ENCODE measurements at places on chromosomes 6 and 20.

- DNase-seq: no peak
These were observed 7.4 kb downstream of the TMEM14C start for GRCh38 chr6:10730254-10730653.

- no peak for DNase-seq
These were observed 172.1 kb upstream of the ARG1 start for GRCh38 chr6:131400779-131401496.

DNA sequence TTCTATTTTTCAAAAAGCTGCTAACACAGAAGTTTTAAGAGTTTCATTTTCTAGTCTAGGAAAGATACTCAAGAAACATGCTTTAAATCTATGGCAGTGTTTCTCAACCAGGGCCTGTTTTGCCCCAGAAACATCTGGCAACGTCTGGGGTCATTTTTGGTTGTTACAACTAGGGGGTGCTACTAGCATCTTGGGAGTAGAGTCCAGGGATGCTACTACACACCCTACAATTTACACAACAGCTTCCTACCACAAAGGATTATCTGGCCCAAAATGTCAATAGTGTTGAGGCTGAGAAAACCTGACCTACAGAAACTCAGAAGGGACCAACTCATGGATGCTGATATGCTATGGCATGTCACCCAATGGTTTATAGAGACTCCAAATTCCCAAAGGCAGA is 24.4 kb downstream of the SERAC1 start:
- no peak for DNase-seq

DNA sequence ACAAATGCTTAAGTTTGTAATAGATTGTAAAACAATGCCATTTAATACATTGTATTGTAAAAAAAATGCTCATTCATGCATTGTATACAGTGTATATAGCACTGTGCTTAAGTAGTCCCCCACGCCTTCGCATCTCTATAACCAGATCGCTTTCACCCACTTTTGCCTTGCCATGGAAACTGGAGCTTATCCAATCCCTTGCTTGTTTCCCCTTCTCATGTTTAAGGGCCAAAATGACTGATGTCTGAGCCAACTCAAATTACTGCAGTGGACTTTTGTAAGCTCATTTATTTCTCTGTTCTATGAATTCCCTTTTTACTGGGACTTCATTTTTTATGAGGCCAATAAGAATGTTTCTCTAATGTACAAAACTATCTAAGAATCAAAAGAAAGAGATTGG is 730.9 kb upstream of the GJE1 start:
- no peak for DNase-seq

GRCh38 chr6:168649209-168649608 is 208.2 kb downstream of the SMOC2 start:
- DNase-seq: no peak

DNA sequence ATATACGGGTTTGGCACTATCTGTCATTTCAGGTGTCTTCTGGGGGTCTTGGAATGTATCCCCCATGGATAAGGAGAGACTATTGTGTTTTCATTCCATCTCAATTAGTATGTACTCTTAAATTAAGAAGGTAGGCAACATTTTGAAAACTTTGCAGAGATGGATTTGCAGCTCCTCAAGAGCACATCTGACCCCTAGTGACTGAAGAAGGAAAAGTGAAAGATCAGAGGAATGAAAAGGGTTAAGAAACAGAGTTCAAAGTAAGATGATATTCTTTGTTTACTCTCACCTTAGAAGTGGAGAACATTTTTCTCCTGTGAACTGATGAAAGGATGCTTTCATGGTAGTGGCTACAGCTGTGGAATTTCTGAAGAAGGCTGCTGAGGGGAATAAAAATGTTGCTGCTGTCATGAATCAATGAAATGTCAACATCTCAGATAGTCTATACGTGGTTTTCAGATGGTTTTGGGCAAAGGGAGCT is 41.5 kb downstream of the SH3BGRL2 start:
- no peak for DNase-seq

- DNase-seq: no peak
These were observed 237.0 kb upstream of the CEP162 start for GRCh38 chr6:84464471-84464870.

DNA sequence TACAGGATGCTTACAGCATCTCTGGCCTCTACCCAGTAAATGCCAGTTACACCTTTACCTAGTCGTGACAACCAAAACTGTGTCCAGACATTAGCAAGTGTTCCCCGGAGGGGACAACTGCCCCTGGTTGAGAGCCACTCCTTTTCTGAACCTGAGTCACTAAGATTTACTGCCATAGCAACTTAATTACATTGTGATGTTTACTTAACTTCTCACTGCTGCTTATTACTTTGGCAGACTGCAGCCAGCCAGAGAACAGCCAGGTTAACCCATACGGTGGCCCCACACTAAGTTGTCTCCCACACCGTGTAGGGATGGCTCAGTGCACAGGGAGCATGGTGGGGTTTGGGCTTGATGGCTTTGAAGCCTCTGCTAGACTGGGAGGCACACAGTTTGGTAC is 204.7 kb upstream of the SULF2 start:
- DNase-seq: no peak

DNA sequence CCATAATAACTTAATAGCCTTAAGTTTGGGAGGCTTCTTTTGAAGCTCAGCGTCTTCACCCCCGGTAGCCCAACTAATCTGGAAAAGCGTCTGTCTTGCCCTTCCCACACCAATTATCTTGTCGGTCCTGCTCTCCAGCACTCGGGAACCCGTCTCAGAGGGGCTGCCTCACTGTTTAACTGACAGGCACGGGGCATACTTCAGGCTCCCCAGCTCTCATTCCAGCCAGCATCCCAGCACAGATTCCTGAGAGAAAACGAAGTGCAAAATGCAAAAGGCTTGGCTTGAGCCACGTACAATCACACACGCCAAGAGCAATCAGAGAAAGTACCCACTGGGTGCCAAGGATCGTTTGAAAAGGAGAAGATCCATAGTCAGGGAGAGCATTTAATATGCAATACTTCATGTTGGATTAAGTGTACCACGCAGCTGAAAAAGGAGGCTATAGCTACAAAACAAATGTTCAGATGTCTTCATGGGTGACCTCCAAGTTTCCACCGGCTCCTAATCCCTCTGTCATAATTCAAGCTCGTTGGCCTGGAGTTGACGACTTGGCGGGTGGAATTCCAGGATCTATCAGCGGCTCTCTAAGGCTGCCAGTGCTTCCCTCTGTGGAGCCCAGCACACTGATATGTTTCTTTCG is 53.7 kb upstream of the STX16 start:
- DNase-seq: no peak

DNA sequence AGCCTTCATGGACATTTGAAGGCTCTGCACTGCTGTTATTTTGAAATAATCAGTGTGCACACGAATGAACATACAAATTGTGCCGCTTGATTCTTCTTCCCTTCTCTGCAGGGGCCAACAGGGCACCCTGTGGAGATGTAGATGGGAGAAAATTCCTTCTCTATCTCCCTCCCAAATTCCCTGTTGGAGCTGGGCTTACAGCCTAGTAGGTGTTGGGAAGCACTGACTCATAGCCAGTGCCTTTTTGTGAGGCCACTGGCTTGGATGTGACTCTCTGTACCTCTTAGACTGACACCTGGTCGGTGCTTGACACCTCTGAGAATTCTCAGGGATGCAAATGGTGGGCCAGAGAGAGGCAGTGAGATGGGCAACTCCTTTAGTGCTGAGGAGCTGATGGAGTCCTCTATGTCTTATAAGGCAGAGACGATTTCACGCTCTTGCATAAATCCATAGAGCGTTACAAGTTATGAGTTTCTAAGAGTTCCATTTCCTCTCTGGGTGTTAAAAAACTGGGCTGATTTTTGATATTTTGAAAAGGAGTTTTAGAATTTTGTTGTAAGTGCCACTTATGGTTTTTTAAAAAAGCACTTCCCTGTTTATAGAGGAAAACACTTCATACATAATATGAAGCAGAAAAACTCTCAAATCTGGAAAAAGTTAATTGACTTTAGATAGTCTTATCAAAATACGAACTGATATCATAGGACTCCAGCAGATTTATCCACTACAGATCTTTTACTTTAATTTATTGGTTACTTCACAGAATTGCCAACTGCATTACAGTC is 89.8 kb upstream of the MAP3K7 start:
- no peak for DNase-seq

DNA sequence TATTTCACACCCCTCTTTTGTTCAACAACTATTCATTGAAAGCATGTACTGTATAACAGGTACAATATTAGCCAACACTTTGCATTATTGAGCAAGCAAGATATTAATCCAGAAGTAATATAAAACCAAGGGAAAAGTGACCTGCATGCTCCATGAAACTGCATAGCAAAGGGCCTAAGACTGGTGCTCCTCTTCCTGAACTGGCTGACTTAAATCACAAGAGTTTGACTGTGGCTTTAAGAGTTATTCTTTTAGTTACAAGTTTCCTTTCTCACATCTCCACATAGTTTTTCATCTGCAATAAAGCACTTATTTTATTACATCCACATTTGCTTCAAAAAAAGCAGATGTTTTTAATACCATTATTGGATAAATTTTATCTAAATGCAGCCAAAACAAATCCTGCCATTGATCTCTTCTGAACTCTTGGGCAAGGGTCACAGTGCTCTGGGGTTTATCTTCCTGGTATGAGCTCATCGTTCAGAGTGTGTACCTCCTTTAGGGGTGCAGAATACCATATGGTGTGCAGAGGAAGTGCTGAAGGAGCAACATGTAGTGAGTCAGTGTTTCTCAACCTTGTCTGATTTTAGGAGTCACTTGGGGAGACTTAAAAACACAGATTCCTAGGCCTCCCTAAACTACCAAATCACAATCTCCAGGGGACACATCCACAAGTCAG is 1225.9 kb upstream of the MAP3K7 start:
- DNase-seq: no peak

- no peak for DNase-seq
These were observed 253.6 kb upstream of the RAB32 start for GRCh38 chr6:146289816-146290588.

GRCh38 chr6:132410830-132411229 is 9.6 kb upstream of the MOXD1 start:
- no peak for DNase-seq

DNA sequence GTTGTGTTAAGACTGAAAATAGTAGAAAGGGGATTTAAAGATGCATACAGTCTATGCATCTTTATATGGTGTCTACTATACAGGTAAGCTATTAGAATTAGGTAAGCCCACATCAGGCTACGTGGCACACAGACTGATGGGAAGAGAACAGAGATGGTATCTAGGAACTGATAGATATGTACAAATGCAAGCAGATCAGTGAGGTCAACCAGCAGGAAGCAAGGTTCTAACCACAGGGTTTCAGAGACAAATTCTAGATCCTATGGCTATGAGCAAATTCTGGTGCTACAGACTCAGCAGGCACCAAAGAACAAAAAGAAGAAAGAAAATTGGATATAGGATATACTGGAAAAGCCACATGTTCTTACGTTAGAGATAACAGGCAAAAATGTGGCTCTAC is 110.6 kb downstream of the TRDN start:
- DNase-seq: no peak

DNA sequence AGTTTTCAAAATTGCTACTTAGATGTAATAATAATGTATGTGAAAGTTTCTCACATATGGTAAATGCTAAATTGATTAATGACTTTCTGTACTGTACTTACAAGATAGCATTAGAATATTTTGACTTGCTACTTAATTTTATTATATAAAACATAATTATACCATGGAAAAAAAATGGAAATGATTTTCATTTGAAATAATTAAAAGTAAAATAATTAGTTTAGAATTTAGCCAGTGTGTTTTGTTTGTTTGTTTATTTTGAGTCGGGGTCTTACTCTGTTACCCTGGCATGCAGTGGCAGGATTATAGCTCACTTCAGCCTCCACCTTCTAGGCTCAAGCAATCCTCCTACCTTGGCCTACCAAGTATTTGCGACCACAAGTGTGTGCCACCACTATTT is 7.1 kb downstream of the STXBP5 start:
- DNase-seq: no peak

- no peak for DNase-seq
These were observed 21.9 kb upstream of the SGK2 start for GRCh38 chr20:43536817-43537440.

- DNase-seq: no peak
These were observed 172.1 kb upstream of the RUNX2 start for GRCh38 chr6:45156075-45156474.

DNA sequence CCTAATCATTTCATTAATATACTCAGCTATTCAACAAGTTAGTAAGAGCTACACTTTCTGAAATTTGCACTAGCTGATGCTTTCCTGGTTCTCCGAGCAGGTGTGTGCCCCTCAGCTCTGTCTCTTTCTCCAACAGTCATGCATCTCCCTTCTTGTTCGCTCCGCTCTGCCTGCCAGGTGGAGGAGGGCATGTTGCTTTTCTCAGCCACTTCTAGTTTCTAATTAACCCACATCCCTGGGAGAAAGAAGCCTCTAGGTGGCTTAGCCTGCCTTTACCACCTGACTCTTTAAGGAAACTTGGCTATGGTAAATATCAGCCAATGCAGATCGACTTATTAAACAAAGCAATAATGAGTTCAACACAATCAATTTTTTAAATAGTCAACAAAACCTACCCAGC is 34.2 kb downstream of the LRFN2 start:
- DNase-seq: no peak

GRCh38 chr20:35171753-35172433 is at the start of gene PROCR:
TSS of gene PROCR (plus strand) at chr20:35172072. CDS start at chr20:35172155, 83 bp downstream.
- DNase-seq: peak; percentile 81
